Osteoblast (primary cell): ENCODE measurements at places on chromosomes 16 and 17. TPM values are rescaled to one million over a fixed set of nuclear protein-coding genes. Genes with fewer than 3 reads are reported as not detected.

Gene UMOD
- not detected in 2 replicates for total RNA-seq

Gene FOXN1
- total RNA-seq = not detected in 2 replicates

Gene CD19
- not detected in 2 replicates for total RNA-seq

Gene TBC1D3C
- not detected in 2 replicates for total RNA-seq

Gene ITGAL
- 0.36 TPM in 1 of 2 replicates, not detected in the other for total RNA-seq

Gene ZNF500
- total RNA-seq = 14.5 and 16.2 TPM in 2 replicates

Gene KRT40
- total RNA-seq = under 0.01 TPM in 1 of 2 replicates, not detected in the other

Gene SHBG
- total RNA-seq = 0.36 and 0.88 TPM in 2 replicates

Gene CBFA2T3
- not detected in 2 replicates for total RNA-seq

Gene MRPL28
- total RNA-seq = 50.7 and 55.4 TPM in 2 replicates

Gene SLFN12
- 19.9 and 25.6 TPM in 2 replicates for total RNA-seq

Gene KRTAP3-2
- not detected in 2 replicates for total RNA-seq

Gene ZNF205
- 17.4 and 17.7 TPM in 2 replicates for total RNA-seq
